ENCODE measurements at places on chromosomes 2 and 18.

DNA sequence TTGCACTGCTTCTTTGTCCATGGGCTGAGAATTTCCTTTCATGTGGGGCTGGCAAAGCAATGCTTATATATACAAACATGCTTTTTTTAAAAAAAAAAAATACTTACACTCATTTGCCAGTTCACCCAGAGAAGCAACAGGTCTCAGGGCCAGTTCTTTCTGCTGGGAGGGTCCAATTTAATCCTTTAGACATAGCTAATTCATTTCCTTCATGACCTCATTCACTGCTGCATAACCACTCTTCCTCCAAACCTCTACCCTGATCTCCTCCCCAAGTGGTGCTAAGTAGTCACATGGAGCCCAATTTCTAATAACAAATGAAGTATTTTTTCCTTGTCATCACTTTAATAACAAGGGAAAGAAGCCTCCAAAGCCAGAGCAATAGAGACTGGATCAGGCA is 17.1 kb upstream of the TMEM178A start:
- no peak for DNase-seq

GRCh38 chr2:41867553-41867952 is 180.3 kb upstream of the PKDCC start:
- no peak for DNase-seq

DNA sequence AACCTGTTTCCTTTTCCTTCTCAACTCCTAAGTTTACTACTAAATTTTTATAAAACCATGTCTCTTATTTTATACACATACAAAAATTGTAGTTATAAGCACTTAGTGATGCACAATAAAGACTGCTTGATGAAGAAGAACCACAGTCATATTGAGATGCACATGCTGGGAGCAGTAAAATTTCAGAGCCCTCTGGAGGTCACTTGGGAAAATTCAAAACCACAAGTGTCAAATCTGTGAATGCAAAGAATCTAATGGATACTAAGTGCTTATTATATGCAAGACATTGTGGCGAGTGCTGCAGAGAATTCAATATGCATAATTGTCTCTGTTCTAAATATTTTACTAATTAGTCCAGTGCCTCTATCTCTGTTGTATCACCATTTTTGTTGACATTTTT is 180.5 kb downstream of the VWC2L start:
- no peak for DNase-seq

GRCh38 chr2:101720732-101721131 is 23.2 kb downstream of the MAP4K4 start:
- no peak for DNase-seq

GRCh38 chr18:2173486-2173885 is 397.8 kb downstream of the METTL4 start:
- no peak for DNase-seq

GRCh38 chr2:189363559-189363958 is 77.7 kb upstream of the WDR75 start:
- no peak for DNase-seq

GRCh38 chr2:165634855-165635254 is 159.2 kb downstream of the GALNT3 start:
- DNase-seq: no peak

DNA sequence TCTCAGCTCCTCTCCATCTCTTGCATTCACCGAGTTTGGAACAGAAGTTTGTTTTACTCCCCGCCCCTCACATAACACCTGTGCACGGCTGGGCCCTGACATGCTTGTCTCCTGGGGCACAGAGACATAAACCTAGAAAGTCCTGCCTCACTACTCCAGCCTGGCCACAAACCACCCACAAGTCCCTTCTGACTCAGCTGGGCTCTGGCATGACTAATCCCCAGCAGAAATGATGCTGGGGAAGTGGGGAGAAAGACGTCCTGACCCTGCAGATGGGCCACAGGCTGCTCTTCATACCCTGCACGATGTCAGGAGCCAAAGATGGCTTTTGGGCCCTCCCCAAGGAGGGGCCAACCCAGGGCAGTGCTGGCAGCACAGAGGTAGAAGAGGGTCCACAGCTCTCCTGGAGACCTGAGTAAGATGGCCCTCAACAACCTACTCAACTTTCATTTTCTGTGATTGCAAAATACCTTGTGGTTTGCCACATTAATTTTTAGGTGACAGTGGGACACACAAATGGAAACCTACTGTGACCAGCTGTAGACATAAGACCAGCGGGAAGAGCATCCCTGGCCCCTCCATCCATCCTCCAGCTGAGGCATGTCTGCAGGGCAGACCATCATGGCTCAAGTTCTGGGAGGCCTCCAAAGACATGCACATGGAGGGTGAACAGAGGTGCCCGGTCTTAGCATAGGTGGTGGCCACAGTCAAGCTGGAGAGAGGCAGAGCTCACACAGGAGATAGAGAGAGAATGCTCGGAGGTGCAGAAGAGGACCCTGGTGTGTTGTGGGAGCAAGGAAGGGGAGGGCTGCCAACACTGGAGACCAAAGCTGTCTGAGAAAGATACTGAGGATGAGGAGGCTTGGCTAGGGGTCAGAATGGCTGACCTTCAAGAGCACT is 40.0 kb downstream of the DNMT3A start:
- no peak for DNase-seq

DNA sequence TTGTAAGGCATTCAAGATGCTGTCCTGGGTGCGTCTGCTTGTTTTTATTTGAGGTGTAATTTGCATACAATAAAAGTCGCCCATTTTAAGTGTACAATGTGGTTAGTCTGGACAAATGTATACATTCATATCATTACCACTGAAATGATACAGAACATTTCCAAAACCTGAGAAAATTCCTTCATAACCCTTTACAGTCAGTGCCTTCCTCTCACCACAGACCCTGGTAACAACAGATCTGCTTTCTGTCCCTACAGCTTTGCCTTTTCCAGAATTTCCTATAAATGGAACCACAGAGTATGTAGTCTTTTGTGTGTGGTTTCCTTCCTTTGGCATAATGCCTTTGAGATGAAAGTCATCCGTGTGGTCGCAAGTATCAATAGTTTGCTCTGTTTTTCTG is 45.8 kb upstream of the NFU1 start:
- DNase-seq: no peak

DNA sequence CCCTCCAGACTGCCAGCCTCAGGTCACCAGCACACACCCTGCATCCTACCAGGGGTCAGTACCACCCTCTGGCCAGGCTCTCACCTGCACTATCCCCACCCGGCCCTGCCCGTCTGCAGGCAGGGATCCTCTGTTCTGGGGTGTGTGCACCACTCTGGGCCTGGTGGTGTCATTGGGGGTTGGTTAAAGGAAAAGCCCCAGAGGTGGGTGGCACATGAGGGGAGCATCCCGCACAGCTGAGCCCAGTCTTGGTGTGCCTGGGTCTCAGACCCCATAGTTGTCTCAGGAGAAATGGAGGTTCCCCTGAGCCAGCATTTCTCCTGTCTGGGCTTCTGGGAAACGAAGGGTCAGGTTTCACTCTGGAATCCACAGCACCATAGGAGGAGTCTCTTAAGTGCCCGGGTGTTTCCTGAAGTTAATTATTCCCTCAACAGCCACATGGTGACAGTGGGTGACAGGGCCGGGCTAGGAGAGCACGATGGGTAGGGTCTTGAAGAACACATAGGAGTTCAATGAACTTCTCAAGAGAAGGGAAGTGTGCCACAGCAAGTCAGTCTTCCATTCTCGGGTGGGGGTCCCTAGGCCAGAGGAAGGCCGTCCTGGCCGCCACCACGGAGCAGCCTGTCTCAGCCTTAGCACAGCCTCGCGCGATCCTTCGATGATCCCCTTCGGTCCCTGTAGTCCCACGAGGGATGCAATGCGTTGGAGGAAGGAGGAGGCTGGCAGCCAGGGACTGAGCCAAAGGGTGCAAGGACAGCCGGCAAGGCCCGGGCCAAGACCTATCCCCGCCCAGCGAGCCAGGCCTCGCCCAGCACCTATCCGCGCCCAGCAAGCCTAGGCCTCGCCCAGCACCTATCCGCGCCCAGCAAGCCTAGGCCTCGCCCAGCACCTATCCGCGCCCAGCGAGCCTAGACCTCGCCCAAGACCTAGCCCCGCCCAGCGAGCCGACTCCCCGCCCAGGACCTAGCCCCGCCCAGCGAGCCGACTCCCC is 1.1 kb upstream of the FARP2 start:
- peak; percentile 82 for DNase-seq

Measured in hematopoietic multipotent progenitor cell treated with erythropoietin and hydrocortisone succinate and interleukin-3 and kit ligand, for 15 days (in vitro differentiated cells).